Cerebellar nuclear complex (tissue), 1 donor: ENCODE measurements at places on chromosomes 1 and 21.

DNA sequence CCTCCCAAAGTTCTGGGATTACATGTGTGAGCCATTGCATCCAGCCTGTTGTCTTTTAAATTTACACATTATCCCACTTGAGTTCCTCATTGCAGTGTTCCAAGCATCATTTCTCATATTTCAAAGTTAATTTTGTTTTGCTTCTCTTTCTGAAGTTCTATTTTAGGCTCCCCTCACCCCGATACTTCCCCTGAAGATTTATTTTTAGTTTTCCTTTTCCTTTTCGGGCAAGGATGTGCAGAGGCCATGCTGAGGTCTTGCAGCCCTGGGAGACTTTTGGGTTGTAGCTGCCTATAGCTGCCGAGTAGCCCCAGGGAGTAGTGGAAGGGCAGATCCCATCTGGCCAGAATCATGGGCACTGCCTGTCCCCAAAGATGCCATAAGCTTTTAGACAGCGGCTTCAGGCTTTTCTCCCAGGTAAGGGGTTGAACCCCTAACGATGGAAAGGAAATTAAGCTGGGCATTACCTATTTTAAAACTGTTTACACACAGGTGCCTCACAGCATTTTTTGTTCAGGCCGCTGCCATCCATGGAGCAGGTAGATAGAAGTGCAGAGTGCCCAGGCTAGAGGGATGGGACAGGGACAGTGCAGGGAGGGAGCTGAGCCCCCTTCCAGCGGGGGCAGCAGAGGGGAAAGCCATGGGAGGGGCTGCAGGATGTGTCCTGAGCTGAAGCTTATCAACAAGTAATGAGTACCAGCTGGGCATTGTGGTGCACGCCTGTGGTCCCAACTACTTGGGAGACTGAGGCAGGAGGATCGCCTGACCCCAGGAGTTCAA lies 15.9 kb downstream of the PSEN2 start:
- DNase-seq: no peak

- no peak for DNase-seq
Observed at GRCh38 chr1:113353580-113353979, 36.7 kb upstream of the MAGI3 start.

GRCh38 chr1:71357708-71358107 lies 276.9 kb upstream of the ZRANB2 start:
- DNase-seq: no peak

GRCh38 chr1:159171688-159172501 lies 480 bp downstream of the CADM3 start:
- no peak for DNase-seq

DNA sequence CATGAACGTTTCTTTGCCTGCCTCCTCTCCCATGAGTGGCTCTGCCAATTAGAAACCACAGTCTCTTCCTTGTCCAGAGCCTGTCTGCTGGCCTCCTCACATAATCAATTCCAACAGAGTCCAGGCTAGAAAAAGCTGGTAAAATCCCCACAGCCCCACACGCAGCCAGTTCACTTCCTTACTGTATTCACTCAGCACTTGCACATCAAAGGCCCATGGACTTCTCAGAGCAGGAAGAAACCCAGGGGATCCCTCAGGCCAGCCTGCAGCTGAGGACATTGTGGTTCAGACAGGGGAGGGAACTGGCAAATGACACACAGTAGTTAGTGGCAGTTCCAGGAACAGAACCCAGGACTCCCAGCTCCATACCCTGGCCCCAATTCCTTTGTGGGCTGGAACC lies 171.6 kb upstream of the EDN2 start:
- no peak for DNase-seq

GRCh38 chr1:23126801-23127200 lies 41.9 kb downstream of the LUZP1 start:
- no peak for DNase-seq

DNA sequence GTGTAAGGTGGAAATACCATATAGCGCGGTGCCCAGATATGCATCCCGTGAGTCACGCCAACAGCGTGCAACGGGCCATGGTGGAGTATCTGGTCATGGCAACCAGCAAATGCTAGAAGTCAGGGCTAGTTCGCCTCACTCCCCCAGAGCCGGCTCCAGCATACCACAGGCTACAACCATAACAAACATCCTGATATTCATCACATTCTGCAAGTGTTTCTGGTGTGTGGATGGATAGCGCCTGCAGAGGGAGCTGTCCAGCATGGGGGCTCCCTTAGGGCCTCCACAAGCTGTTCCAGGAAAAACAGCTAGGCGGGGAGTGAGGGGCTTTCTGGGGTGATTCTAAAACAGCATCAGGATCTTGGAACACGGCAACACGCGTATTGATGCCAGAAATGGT lies 6.8 kb downstream of the C1orf198 start:
- no peak for DNase-seq

- peak; percentile 74 for DNase-seq
Observed at GRCh38 chr1:236281654-236282424, at the start of gene ERO1B. Gene ERO1B, minus strand, starts transcription at chr1:236281958. Its CDS starts 175 bp downstream, at chr1:236281783.

GRCh38 chr1:228430243-228430642 lies 13.6 kb upstream of the TRIM17 start:
- no peak for DNase-seq

DNA sequence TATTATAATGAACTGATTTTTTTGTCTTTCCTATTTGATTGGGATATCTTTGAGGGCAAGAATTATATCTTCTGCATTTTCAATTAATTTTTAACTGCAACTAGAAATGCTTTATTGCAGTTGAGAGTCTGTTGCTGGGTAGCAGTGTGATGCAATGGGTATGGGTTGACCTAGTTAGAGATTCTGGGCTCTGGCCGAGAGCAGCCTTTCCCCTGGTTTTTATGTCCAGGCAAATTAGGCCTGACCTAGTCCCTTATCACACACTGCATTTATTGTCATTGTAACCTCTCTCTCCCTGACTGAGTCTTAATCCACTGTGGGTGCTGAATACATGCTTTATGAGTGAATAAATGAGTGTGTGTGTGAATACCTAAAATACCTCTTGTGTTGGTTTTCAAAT lies 206.4 kb upstream of the PTGFR start:
- DNase-seq: no peak

- DNase-seq: no peak
Observed at GRCh38 chr1:205676597-205676996, 3.7 kb downstream of the SLC45A3 start.

GRCh38 chr1:94111879-94112278 lies 9.1 kb downstream of the ABCA4 start:
- DNase-seq: no peak

- no peak for DNase-seq
Observed at GRCh38 chr1:226123591-226124471, 61.3 kb downstream of the H3-3A start.

DNA sequence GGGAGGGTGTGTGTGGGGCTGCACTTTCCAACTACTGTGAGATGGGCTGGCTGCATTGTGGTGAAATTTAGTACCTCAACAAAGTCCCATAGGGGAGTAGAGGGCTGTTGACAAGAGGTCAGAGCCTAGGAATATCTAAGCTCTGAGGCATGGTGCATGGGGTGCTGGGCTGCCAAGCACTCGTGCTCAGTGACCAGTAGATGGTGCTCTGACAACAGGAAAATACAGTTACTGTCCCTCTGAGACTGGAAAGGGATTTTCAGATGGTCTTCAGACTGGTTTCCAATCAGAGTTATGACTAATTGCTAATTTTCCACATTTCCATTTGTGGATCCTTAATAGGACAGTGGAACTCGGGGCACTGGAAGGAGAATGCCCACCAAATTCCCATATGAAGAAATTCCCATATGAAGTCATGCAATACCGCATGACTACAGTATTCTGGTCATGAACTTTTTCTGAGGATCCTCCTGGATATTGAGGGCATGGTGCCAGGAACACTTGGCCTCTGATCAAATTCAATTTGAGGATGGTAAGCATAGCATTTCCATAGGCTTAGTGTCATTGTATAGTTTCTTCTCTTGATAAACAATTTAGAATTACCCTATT lies 4.1 kb upstream of the CACNA1E start:
- no peak for DNase-seq

- no peak for DNase-seq
Observed at GRCh38 chr1:94118471-94118870, 2.5 kb downstream of the ABCA4 start.

- DNase-seq: no peak
Observed at GRCh38 chr1:78690516-78690915, 40.9 kb downstream of the IFI44 start.

DNA sequence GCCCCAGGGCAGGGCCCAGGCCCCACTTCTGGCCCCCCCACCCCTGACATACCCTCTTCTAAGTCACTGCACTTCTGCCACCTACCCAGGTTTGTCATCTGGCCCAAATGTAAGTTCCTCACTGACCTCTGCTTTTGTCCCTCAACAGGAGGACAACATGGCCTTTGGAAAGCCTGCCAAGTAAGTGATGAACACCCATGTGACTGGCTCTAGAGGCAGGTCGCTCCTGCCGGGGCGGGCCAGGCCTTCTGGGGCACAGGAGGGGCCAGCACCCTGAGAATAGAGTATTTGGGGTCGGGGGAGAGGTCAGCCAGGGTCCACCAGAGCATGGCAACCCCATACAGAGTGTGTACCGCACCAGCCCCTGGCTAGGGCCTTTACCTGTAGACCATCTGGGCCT lies 9.9 kb upstream of the SYTL1 start:
- DNase-seq: no peak

GRCh38 chr1:241742084-241742483 lies 90.0 kb downstream of the WDR64 start:
- DNase-seq: no peak

GRCh38 chr1:47403321-47403910 lies 12.7 kb upstream of the FOXE3 start:
- DNase-seq: no peak

DNA sequence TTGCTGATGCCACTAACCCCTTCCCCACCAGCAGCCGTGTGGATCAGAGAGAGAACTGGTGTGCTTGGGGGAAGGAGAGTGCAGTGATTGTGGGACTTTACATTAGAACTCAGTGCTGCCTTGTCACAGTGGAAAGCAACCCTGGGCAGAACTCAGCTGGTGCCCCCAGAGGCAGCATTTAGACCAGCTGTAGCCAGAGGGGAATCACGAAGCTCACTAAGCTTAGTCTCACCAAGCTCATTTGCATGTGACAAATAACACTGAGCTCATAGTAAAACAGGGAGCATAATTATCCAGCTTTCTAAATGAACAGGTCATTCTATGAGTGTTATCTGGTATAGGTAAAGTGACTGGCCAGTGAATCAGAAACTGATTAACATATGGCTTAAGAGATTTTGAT lies 9.8 kb upstream of the SMAP2 start:
- no peak for DNase-seq

DNA sequence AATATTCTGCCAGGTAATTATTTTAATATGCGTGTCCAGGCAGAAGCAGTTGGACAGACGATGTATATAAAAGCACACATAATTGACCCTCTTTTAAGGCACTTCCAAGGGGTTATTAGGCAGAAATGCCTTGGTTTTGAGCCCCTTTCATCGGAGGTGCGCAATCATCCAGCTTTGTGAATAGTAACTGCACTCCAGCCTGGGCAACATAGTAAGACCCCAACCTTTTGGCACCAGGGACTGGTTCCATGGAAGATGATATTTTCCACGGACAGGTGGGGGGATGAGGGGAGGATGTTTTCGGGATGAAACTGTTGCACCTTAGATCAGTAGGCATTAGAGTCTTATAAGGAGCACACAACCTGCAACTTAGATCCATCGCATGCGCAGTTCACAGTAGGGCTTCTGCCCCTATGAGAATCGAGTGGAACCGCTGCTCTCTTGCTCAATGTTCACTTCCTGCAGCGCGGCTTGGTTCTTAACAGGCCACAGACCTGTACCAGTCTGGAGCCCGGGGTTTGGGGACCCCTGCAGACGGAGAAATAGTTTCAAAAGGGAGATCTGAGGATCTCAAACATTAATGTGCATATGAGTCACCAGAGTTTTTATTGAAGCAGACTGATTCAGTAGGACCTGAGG lies 1.8 kb upstream of the MCOLN2 start:
- no peak for DNase-seq

GRCh38 chr1:159122005-159122621 lies 45.5 kb upstream of the AIM2 start:
- no peak for DNase-seq

DNA sequence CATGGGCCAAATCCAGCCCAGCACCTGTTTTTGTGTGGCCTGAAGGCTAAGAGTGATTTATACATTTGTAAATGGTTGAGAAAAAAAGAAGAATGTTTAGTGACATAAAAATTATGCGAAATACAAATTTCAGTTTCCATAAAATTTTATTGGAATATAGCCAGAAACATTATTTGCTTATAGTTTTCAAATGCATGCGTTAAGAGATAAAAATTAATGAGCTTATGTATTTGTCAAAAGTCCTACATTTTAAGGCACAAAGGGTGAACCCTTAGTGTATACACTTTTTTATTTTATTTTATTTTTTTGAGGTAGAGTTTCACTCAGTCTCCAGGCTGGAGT lies 2.1 kb downstream of the MORC3 start:
- DNase-seq: no peak

DNA sequence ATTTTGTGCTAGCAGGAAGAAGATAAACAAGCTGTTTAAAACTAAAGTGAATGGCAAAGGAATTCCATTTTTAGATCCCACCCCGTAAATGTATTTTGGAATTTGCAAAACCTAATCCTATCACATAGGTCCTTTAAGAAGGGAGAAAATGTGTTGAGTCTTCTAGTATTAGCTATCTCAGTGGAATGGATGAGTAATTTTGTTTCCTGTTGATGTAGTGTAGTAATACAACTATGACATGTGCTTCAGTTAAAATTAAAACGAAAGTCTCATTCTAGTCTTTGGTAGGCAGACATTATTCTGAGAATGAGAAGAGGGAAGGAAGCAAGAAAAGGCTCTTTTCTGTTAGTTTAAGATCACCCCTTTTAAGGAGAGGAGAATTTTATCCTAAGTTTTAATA lies 265.9 kb upstream of the C1orf105 start:
- DNase-seq: no peak

DNA sequence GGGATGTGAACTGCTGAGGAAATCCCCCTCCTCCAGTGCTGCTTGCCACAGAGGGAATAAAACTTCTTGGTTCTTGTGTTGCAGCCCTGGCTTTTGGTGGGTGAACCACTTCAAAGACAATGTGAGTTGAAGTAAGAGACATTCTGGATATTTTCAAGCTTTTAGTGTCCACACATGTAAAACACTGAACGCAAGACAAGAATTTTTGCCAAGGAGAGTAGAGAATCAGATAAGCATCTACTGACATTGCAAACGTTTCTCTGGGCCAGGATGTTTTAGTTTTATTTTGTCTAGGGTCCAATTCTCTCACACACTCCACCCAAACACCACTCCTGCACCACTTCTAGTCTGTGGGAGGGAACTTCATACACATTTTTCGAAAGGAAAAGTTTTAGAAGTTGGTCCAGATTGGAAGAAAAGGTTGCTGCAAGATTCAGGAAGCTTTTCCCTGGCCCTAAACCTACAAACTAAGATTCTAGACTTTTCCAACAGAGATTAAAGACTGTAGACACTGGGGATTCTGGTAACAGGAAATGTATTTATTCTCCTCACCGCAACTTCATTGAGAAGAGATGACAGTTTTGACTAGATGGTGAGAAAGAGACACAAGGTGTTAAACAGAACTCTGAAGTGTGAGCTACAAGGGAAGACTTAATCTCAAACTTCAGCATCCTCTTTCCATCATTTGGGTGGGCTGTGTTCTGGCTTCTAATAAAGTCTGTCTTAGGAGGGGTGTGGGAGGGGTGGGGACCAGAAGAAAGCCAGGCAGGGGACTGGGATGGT lies 16.1 kb downstream of the FASLG start:
- DNase-seq: no peak
